AG20443 (cell line): ENCODE measurements at places on chromosomes 3 and 15.

GRCh38 chr15:99962006-99962561, 228.8 kb upstream of the LYSMD4 start:
- no peak for DNase-seq

GRCh38 chr3:165859061-165859460, 21.8 kb upstream of the BCHE start:
- no peak for DNase-seq

- DNase-seq: no peak
These were observed 160.6 kb downstream of the RBMS3 start for GRCh38 chr3:29441422-29441821.

DNA sequence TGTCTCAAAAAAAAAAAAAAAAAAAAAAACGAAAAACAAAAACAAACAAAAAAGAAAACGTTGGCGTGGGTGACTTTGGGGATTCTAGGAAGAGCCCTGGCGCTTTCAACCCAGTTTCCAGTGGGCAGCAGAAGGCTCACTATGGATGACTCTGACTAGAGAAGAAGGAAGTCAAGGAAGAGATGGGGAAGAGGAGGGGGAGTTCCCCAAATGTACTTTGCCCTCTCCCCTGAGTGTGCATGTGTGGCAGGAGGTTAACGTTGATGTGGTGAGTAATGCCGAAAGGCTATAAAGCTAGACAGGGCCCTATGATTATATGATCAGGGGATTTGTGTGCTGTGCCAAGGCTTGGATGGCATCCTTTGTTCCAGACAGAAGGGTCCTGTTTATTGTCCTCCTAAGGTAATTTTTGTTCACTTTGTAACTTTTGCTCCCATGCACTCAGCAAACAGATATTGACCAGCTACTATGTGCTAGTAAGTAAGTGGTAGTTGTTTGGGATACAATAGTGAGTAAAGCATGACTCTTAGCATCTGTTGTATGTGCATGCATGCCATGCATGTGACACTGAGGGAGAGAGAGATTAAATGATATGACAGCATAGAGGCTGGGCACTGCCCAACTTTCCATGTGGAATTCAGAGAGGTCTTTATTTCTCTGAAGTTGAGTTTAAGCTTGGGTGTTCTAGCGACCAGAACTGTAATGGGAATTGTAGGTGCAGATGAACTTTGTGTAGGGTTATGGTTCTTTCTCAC, 750 bp upstream of the HHLA2 start:
- no peak for DNase-seq

DNA sequence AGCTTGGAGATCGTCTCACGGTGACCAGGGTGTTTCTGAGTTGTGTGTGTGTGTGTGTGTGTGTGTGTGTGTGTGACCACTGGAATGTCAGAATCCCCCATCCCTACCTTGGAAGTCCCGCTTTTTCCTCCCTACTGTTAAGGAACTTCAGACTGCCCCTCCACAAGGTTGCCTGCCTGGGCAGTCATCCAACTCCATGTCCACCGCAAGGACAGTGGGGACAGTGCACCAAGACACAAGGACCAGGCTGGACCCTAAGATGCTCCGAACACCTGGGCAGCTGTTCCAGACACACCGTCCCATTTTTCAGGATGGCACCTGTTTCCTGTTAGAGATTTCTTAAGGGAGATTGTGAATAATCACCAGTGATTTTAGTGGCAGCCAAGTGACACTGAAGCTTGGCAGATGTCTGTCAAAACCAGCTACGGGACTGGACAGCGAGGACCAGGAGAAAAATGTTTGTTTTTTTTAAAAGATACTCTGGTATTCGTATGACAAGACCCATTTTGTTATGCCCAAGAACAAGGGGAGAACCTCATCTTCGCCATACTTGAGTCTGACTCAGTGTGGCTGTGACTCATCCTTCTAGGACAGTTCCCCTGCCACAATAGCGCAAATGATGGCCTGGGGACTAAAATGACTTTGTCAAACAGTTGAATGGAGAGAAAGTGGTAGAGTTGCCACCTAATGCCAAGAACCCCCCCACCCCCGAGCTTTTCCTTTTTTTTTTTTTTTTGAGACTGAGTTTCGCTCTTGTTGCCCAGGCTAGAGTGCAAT, 15.5 kb downstream of the PAQR9 start:
- peak; percentile 49 for DNase-seq
